ENCODE measurements at places on chromosomes 2 and 18.

- no peak for DNase-seq
These were observed 364.2 kb downstream of the NYAP2 start for GRCh38 chr2:225763711-225764110.

- no peak for DNase-seq
These were observed 73.7 kb upstream of the ETAA1 start for GRCh38 chr2:67323209-67323991.

DNA sequence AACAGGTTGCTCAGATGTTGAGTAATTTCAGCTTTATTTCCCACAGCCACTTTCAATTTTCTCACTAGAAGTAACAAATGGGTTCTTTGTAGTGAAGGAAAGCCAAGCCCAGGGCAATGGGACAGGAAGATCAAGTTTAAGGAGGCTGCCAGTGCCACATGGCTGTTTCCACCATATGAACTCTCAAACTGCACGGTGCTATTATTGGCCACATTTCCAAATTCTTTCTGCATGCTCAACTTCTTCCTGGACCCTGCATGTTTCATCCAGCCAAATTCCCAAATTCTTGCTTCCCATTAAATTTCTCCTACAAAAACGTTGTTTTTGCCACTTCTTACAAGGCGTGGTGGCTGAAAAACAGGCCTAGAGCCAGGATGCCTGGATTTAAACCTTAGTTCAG, 193.3 kb upstream of the SPHKAP start:
- no peak for DNase-seq

- no peak for DNase-seq
These were observed 13.7 kb downstream of the RND3 start for GRCh38 chr2:150473767-150474166.

DNA sequence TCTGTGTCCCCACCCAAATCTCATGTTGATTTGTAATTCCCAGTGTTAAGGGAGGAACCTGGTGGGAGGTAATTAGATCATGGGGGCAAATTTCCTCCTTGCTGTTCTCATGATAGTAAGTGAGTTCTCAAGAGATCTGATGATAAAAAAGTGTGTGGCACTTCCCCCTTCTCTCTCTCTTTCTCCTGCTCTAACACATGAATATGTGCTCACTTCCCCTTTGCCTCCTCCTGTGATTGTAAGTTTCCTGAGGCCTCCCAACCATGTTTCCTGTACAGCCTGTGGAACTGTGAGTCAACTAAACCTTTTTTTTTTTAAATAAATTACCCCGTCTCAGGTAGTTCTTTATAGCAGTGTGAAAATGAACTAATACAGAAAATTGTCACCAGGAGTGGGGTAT, 380.0 kb downstream of the MEIS1 start:
- DNase-seq = no peak

DNA sequence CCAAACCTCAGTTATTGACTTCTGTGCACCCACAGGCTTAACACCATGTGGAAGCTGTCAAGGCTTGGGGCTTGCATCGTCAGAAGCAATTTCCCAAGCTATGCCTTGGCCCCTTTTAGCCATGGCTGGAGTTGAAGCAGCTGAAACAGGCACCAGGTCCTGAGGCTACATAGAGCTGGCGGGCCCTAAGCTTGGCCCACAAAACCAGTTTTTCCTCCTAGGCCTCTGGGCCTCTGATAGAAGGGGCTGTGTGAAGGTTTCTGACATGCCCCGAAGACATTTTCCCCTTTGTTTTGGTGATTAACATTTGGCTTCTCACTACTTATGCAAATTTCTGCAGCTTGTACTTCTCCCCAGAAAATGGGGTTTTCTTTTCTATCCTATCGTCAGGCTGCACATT, 9.1 kb upstream of the TMX3 start:
- DNase-seq = no peak

DNA sequence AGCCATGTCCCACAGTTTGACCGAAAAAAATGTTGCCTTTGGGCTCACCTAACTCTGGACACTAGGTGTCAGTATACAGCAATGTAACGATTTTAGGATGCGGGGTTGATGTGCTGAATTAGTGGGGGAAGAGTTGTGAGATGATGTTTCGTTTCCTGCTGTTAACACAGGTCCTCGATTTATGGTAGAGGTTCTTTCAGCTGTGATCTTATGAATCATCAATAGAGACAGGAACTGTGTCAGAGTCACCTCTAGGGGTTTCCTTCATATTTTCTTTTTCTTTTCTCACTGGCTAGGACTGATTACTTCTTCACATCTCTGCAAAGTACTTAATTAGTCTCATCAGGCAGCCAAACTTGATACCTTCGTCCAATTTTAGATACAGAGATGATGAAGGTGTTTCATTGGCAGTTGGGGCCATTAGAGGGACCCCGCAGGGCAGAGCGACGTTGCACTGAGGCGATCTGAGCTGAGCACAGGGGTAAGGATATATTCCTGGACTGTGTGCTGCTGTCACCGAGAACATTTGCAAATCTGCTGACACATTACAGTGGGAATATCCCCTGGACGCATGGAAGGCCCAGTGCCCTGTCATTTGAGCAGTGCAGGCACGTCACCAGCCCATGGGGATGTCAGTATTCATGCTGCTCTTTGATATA, 10.2 kb upstream of the MMADHC start:
- DNase-seq = peak; percentile 29

- DNase-seq = no peak
These were observed 395.2 kb downstream of the CMPK2 start for GRCh38 chr2:6470518-6470917.

GRCh38 chr18:62128157-62128556, 58.7 kb downstream of the PIGN start:
- no peak for DNase-seq

DNA sequence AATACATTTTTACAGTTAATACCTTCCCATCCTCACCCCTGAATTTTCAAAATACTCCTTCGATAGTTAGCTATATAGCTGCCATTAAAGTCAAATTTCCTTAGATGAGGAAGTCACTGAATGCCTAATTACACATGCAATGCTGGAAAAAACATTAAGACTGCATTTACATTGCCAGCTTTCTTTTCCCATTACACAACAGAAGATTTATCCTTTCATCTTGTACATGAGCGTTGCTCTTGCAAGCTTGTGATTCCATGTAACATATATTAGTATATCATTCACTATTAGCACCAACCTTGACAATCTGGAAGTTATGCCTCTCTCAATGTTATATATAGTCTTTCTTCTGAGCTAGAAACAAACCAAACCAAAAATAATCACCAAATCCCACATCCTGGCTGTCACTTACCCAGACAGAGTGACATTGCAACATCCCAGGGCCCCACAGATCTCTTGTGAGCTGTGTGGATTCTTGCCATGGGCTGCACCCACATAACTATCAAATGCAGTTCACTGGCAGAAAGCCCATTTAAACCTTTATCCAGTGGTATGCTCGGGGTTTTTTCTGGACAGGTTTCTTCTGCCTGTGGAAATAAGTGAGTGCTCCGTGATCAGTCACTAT, 79.2 kb upstream of the PAPOLG start:
- DNase-seq = no peak

- DNase-seq = no peak
These were observed 181.8 kb downstream of the SP3 start for GRCh38 chr2:173783382-173783781.

DNA sequence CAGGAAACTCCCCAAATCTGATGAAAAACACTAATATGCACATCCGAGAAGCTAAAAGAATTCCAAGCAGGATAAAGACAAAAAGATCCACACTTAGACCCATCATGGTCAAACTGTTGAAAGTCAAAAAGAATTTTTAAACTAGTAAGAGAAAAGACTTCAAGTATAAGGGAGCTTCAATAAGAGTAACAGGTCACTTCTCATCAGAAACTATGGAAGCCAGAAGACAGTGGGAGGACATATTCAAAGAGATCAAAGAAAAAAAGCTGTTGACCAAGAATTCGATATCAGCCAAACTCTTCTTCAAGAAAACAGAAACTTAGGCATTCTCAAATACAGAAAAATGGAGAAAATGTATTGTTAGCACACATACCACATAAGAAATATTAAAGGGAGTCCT, 50.4 kb downstream of the ZC3H8 start:
- DNase-seq = no peak

- DNase-seq = no peak
These were observed 228.6 kb downstream of the CD226 start for GRCh38 chr18:69718912-69719547.

DNA sequence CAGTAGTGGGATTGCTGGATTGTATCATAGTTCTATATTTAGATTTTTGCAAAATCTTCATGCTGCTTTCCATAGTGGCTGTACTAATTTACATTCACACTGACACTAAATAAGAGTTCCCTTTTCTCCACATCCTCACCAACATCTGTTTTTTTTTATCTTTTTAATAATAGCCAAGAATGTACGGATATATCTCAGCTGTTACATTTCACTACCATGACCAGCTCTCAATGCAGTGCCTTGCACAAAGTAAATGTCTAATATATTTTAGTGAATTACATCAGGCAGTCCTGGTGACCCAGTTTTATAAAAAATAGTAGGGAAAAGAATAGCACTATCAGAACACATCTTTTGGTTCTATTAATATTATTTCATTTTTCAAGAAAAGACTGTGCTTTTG, 161.8 kb downstream of the LNPK start:
- no peak for DNase-seq

- no peak for DNase-seq
These were observed 126.8 kb downstream of the MEIS1 start for GRCh38 chr2:66561645-66562303.

Data from progenitor cell of endocrine pancreas (in vitro differentiated cells).